ENCODE measurements at places on chromosomes 6 and 20. TPM values are rescaled to one million over a fixed set of nuclear protein-coding genes. Genes with fewer than 3 reads are reported as not detected.
A peak's percentile ranks its signal among the peaks of the same experiment; 100 is the strongest.

Gene LAMP5
- polyA plus RNA-seq, result not detected

Gene BCAS1
- polyA plus RNA-seq, result 0.38 TPM

DNA sequence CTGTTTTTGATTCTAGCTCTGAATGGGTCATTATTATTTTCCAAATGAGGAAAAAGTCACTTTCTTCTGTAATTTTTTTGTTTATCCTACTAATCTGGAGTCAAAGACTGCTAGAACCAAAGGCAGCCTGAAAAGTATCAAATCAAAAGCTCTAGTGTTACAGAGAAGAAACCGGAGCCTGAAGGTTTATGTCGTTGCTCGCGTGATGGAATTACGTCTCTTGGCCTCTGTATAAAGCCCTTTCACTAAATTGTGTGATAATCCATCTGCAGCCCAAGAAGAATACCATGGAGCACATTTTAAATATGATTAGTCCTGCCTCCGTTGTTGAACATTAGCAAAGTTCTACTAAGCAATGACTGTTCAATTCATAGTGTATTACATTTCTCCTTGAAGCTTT is 738.6 kb downstream of the C6orf118 start:
- no peak for DNase-seq
- no peak overlapping the region for H3K27ac ChIP-seq
- H3K4me1 ChIP-seq, result no peaks in the 10 kb centered on the region
- H3K27me3 ChIP-seq, result no peaks in the 10 kb centered on the region
- no peak overlapping the region for H3K4me3 ChIP-seq
- no peaks in the 10 kb centered on the region for H3K36me3 ChIP-seq

GRCh38 chr20:11847827-11848226 is 69.9 kb upstream of the BTBD3 start:
- H3K27me3 ChIP-seq, result no peaks in the 10 kb centered on the region
- no peak overlapping the region for H3K4me3 ChIP-seq
- H3K36me3 ChIP-seq, result no peaks in the 10 kb centered on the region
- H3K4me1 ChIP-seq, result peaks cover 52% of the 10 kb centered on the region

DNA sequence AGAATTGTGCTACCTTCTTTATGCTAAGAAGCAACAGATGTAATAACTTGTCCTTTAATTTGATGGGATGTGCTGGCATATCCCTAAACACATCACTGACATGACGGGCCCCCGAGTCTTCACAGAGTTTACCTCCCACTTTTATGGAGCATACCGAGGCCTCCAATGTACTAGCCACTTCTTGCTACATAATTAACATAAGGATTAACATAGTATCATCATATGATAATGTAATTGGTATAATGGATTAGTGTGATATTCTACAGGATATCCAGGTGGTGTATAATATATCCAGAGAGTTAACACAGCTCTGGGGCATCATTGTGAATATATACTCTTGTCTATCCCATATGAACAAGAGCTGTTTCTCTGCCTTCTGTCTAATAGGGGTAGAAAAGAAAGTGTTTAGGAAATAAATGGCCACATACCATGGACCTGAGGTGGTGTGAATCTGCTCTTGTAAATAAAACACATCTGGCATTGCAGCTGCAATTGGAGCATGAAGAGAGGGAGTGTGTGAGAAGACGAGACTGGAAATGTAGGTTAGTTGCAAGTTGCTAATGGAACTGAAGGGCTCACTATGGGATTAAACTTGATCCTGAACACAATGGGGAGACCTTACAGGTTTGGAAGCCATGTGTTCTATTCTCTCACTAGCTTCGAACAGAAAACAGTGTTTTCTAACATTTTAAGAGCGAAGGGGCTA is 102.3 kb downstream of the IYD start:
- H3K36me3 ChIP-seq, result no peaks in the 10 kb centered on the region
- no peak for DNase-seq
- H3K27me3 ChIP-seq, result peaks cover 10% of the 10 kb centered on the region
- H3K4me3 ChIP-seq, result no peak overlapping the region
- no peak overlapping the region for H3K27ac ChIP-seq
- H3K4me1 ChIP-seq, result no peaks in the 10 kb centered on the region

Gene STMND1
- not detected for polyA plus RNA-seq

GRCh38 chr6:99836471-99836870 is 157.6 kb downstream of the MCHR2 start:
- H3K4me3 ChIP-seq, result no peak overlapping the region
- no peaks in the 10 kb centered on the region for H3K4me1 ChIP-seq
- H3K36me3 ChIP-seq, result no peaks in the 10 kb centered on the region
- DNase-seq, result no peak
- no peak overlapping the region for H3K27ac ChIP-seq
- no peaks in the 10 kb centered on the region for H3K27me3 ChIP-seq

DNA sequence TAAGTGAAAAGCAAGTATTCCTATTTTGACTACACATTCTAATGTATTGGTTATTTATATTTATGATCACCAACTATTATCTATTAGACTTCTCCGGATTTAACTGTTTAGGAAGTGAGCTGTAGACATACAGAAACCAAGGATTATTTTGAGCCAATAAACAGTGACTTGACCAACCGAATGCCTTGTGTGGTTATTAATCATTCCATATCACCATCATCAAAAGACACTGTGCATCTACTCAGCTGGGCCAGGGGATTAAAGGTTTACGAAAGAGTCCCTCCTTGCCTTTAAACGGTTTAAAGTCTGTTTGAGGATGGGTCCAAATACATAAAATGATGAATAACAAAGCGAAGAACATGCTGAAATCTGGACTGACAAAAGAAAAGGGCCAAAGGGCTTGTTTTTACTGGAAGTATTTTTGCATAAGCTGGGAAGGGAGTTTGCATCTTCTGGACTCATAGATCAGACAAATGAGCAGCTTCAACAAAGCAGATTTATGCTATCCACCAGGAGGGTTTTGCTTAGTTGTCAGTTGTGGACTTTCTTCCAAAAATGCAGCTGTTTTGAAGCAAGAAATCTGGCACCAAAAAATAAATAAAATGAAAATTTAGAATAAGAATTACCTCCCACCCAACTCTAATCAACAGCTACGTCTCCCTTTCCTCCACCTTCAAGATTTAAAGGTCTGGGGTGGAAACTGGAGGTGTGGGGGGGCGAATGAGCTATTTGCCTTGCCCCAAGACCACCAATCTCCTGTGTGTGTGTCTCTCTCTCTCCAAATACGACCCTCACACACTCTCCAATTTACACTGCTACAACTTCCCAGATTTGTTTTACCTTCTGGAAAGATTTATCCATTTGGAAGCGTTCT is 33.6 kb upstream of the ID4 start:
- H3K4me1 ChIP-seq, result peaks cover 23% of the 10 kb centered on the region
- no peaks in the 10 kb centered on the region for H3K27me3 ChIP-seq
- peak overlapping the region; percentile 100 for H3K27ac ChIP-seq
- DNase-seq, result peak; percentile 57
